Stimulated activated CD8-positive, alpha-beta memory T cell treated with anti-CD3 and anti-CD28 coated beads, Interleukin-7, amount 100 ng/mL, for 24 hours (primary cell): ENCODE measurements at places on chromosomes 4 and X.

GRCh38 chr4:181085557-181085956 lies 1157.6 kb upstream of the TENM3 start:
- no peak for DNase-seq

- no peak for DNase-seq
Observed at GRCh38 chrX:31212856-31213748, 141.3 kb upstream of the FTHL17 start.

- no peak for DNase-seq
Observed at GRCh38 chr4:7254736-7255487, 62.6 kb downstream of the SORCS2 start.

GRCh38 chrX:101347859-101348451 lies 587 bp downstream of the TIMM8A start:
- no peak for DNase-seq

DNA sequence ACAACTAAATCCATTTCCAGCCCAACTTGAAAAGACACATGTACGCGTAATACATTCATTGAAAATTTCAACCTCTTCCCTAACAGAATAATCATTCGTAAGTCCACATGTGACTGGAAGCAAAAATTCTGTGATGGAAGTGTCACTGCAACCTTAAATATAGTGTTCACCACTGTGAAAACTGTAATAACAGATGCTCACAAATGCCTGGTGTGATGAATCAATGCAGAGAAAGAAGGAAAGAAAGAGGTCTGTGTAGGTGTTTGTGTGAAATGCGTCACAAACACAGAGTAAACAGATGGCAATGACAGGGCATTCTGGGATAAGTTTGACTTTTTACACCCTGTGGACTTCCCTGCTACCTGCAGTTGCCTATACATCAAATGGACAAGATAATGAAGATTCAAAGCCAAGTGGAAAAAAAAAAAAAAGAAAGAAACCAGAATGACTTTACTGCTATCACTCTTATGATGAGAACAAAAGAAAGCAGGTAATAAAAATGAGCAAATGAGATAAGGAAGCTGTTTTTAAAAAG lies 123.3 kb downstream of the EPHA5 start:
- DNase-seq = no peak

GRCh38 chr4:37732526-37733186 lies 46.5 kb upstream of the RELL1 start:
- no peak for DNase-seq

DNA sequence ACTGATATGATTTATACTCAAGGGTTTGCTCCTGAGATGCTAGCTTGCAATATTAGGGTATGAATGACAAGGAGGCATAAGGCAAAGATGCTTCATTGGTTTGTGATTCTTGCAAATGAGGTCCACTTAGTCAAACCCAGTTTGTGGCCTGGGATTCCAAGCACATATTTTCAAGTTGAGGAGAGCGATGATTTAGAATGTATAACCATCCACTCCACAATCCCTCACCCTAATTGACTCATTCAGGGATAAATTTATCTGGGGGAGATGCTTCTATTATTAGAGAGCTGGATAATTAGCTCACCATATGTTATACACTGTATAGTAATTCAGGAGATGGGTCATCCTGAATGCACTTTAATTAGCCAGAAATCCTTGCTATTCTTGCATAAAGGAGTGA lies 118.3 kb upstream of the PUDP start:
- DNase-seq = no peak

- DNase-seq = no peak
Observed at GRCh38 chr4:155960522-155960921, 6.9 kb upstream of the CTSO start.

- no peak for DNase-seq
Observed at GRCh38 chr4:155331478-155331877, 45.3 kb downstream of the MAP9 start.

- no peak for DNase-seq
Observed at GRCh38 chr4:105145156-105145902, 1.3 kb upstream of the TET2 start.

GRCh38 chr4:132557660-132558059 lies 591.4 kb upstream of the PCDH10 start:
- DNase-seq = no peak

DNA sequence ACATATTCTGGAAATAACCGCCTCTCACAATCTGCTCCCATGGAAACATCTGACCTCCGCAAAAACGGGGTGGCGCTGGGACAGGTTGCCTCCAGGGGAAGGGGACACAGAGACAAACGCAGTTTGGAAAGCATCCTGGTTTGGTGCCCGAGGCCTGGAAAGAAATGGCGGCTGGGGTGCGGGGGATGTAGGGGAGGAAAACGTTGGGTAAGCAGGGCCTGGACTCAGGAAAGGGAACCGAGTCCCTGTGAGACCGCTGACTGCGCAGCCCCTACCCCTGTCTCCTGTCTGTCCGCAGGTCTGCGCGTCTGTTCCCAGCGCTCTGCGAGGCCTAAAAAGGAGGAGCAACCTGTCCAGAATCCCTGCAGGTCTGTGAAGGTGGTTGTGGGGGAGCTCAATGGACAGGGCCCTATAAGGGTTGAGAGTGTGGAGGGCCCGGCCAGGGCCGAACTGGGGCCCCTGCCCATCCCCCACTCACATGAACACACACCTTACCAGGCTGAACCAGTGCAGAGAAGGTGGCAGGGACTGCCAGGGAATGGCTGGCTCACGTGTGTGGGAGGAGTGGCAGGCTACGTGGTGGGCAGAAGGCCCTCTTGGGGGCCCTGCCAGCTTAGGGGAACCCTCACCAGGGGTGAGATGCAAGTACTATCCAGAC lies 672 bp downstream of the TCEAL3 start:
- DNase-seq = no peak

DNA sequence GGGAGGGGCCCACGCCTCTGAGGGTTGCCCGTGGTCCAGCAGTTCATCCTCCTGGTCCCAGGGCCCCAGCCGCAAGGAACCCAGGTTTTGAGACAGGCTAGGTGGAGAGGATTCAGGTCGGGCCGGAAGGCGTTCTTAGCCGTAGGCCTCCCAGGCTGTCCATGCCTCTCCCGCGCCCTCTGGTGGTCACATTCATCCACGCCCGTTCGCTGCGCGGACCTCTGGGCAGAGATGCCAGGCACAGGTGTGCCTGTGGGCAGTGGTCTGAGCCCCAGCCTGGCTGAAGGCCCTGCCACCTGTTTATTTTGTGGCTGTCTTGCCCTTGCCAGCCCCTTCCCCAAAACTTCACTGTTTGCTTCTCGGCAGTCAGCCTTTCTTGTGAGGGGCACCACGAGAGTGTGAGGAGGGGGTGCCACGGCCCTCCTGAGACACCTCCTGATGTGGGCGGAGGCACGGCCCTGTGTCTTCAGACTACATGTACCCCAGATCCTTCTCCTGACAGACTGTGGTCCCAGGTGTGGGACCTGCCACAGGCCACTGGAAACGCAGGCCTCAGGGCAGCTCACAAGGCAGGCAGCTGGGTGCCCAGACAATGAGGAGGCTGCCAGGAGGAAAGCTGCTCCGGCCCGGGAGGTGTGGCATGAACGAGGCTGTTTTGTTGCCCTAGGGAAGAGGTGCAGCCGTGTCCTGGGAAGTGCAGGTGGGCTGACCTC lies 5.0 kb downstream of the UVSSA start:
- DNase-seq = peak; percentile 86

GRCh38 chrX:106898462-106898861 lies 4.7 kb downstream of the RIPPLY1 start:
- no peak for DNase-seq

- DNase-seq = no peak
Observed at GRCh38 chr4:87375719-87376291, 15.2 kb downstream of the HSD17B11 start.

DNA sequence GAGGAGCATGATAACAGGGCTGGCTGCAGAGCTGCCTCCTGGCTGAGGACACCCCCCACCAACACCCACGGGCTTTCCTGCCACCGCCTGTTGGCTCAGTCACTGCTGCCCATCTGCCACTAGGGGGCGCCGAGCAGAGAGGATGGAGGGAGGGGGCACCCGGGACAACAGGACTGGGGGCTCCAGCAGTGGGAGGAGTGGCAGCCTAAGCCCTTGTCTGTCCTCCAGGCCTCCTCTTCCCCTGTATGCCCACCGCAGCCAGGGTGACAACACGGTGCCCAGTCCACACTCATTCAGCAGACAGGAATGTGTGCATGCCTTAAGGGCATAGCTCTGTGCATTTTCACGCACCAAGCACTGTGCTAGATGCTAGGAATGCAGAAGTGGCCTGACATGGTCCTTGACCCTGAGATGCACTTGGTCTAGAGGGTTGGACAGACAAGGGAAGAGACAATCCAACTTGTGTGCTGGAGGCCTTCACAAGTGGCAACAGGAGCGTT lies 149.9 kb downstream of the AMMECR1 start:
- no peak for DNase-seq

DNA sequence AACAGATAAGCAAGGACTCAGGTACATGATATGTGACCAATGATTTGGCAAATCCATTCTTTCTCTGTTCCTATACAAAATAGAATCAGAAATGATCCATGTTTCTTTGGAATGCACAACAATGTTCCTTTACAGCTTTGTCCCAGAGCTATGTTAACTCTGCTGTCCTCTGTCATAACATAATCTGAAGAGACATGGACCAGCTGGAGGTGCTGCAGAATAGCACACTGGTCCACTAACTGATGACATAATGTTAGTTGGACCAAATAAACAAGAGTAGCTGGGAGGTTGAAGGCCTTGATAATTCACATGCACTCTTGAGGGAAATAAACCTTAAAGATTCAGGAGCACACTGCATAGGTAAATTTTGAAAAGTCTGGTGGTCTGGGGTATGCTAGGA lies 23.0 kb upstream of the DHX15 start:
- DNase-seq = no peak

GRCh38 chrX:131571348-131571747 lies 27.5 kb downstream of the OR13H1 start:
- DNase-seq = no peak

DNA sequence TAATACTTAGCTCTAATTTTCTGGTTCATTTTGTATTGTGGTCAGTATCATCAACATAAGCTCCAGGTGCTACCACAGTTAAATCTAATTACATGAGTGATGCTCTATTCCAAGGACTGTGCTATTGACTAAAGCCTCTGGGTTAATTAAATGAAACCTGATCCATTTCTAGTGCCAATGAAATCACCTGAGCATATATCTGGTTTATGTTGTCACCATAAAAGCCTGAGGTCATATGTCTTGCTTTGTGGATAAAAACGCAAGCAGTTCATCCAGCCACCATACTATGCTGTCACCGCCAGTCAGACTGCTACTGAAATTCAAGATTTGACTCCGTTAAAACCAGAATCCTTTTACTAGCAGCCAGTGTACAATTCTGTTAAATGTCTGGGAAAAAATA lies 64.2 kb upstream of the ZNF518B start:
- no peak for DNase-seq

- no peak for DNase-seq
Observed at GRCh38 chr4:5826437-5827107, 66.3 kb downstream of the CRMP1 start.

DNA sequence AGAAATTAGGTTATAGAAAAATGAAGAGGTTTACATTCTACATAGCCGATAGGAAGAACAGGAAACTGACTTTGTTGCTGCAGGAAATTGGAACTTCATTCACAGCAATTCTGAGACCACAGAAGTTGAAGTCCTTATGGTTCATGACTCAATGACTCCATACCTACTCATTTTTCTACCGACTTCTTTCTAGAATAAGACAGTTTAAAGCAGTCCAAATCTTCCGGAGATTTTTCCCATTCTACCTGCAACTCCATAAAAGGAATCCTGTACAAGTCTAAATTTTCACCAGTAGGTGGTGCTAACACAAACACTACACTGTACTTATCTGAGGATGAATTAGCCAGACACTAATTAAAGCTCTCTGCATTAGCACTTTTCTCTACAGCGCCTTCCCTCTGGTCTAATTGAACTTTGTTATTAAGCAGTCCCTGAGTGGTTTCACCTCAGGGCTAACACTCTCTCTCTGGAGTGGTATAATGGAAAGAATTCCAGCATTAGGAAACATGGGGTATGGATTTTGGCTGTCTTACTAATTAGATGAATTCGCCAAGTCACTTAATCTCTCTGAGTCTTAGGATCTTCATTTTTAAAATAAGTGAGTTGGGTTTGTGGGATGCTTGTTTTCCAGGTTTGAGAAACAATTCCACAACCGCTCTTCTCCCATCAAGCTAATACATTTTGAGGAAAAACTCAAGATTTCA lies 167.9 kb downstream of the SMIM20 start:
- no peak for DNase-seq

DNA sequence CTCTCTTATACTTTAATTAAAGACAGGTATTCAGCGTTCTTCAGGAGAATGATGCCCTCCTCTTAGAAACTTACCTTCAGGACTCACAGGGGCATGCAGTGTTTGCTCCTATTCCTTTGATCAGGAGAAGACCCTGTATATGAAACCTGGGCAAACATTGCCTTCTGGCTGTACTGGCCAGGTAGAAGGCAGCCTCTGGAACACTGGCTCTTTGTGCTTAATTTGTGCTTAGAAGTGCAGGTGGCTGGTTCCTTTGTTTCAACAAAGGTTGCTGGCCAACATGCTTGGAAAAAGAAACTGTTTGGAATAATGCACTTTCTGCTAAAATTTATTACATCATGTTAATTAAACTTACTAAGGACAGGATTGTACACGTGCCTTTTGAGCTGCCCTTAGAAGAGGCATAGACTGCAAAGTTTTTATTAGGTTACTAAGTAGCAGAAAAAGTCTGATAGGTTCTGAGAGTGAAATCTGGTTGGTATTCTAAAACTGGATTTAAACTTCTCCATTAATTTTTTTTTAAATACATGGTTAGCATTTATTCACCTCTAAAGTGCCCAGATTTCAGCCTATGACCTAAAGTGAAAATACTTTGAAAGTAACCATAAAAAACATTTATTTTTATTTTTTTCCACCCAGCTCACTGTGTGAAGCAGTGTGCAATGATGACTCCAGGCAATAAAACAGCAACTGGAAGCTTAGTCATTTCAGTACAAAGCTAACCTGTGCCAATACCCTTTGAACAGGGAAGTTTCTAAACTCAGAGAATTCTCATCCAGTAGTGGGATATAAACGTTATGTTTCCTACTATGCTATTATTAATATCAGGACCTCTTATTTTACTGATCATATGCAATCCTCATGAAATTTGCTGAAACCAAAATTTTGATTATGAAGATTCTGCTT lies 11.3 kb downstream of the RASSF6 start:
- DNase-seq = no peak

GRCh38 chr4:86451560-86452330 lies 91.9 kb upstream of the MAPK10 start:
- no peak for DNase-seq

DNA sequence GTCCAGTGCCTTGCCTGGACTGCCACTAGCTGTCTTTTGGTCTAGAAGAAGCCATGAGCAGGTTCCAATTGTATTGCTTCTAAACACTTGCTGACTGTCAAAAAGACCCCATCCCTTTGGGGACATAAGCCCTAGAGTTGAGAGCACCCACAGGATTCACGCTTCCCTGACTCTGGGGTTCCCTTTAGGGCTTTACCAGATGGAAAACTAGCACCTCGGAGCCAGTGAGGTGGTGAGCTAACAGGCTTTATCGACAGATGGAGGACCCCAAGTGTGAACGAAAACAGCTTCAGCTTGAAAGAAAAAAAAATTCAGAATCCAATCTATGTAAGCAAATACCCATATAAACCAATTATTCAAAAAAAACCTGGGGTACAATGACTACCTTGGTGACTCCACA lies 90.8 kb downstream of the NAA11 start:
- DNase-seq = no peak
